T-cell (primary cell): ENCODE measurements at places on chromosomes 7 and 10. TPM values are rescaled to one million over a fixed set of nuclear protein-coding genes. Genes with fewer than 3 reads are reported as not detected.

DNA sequence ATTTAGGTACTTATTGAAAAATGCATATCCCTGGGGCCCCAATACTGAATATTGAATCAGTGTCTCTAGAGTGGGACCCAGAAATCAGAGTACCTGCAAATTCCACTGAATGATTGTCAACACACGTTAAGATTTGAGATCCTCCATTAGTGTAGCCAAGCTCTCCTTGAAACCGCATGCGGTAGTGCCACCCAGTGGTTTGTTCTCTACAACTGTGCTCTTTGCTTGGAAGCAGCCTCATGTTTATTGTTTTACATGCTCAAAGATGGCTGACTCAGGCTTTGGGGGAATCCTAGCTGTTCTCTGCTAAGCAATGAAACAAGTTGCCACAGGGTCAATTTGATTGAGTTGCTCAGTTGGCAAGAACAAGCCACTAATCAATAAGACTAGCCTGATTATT is 340.2 kb upstream of the CELF2 start:
- H3K27ac ChIP-seq, result no peak overlapping the region
- DNase-seq, result no peak
- H3K4me3 ChIP-seq, result no peak overlapping the region
- no peaks in the 10 kb centered on the region for H3K27me3 ChIP-seq
- H3K4me1 ChIP-seq, result no peaks in the 10 kb centered on the region
- H3K36me3 ChIP-seq, result no peaks in the 10 kb centered on the region

- peak overlapping the region; percentile 90 for H3K27ac ChIP-seq
- peaks cover 98% of the 10 kb centered on the region for H3K4me1 ChIP-seq
- DNase-seq, result no peak
- peaks cover 11% of the 10 kb centered on the region for H3K36me3 ChIP-seq
- peak overlapping the region; percentile 7 for H3K4me3 ChIP-seq
Measured at GRCh38 chr10:124696446-124697392, 47.5 kb downstream of the FAM53B start.

- H3K36me3 ChIP-seq, result no peaks in the 10 kb centered on the region
- peak overlapping the region; percentile 90 for H3K4me3 ChIP-seq
- H3K27ac ChIP-seq, result no peak overlapping the region
- peaks cover 12% of the 10 kb centered on the region for H3K4me1 ChIP-seq
Measured at GRCh38 chr7:16753932-16754855, 639 bp downstream of the TSPAN13 start.

GRCh38 chr10:124003871-124004662 is 89.3 kb downstream of the CHST15 start:
- H3K27ac ChIP-seq, result no peak overlapping the region
- H3K27me3 ChIP-seq, result peaks cover 24% of the 10 kb centered on the region
- no peak overlapping the region for H3K4me3 ChIP-seq
- no peaks in the 10 kb centered on the region for H3K36me3 ChIP-seq

DNA sequence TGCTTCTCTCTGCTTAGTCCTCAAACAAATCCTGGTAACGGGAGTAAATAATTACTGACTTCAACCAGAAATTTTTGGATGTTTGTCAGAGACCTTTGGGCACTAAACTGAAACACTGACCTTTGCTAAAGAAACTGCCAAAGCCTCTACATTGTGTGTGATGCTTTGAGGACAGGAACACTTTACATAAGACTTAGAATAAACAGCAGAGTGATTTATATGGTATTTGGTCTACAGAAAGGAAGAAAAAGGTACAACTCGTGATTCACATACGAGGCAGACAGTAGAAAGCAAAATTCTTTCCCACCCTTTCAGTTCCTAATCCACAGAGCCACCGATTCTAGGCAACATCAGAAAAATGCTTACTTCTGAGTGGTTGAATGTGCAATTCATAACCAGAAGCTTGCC is 59.8 kb downstream of the SLC16A12 start:
- no peaks in the 10 kb centered on the region for H3K27me3 ChIP-seq
- DNase-seq, result no peak
- H3K36me3 ChIP-seq, result no peaks in the 10 kb centered on the region

The RASSF4 gene
- total RNA-seq, result 1.7 TPM

The CDCA7L gene
- total RNA-seq, result 25.1 TPM

DNA sequence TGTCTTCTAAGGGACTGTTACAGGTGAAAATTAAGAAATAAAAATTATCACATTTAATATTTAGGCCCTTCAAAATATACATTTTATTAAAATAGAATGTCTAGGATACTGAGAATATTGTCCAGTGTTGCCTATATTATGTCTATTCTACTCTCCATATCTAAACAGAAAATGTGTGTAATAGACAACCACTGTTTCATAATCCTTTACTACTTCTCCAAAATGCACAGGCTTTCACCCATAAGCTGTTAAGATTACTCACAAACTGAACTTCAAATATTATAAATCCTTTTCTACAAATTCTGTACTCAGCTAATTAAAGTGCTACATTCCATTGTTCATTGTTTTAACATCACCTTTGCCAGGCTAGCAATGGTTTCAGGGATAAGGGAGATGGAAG is 56.7 kb upstream of the TFEC start:
- no peak overlapping the region for H3K4me3 ChIP-seq
- no peaks in the 10 kb centered on the region for H3K27me3 ChIP-seq
- no peaks in the 10 kb centered on the region for H3K36me3 ChIP-seq
- DNase-seq, result no peak

The ABCC2 gene
- 2.8 TPM for total RNA-seq

- DNase-seq, result no peak
- peaks cover 14% of the 10 kb centered on the region for H3K27me3 ChIP-seq
- no peaks in the 10 kb centered on the region for H3K36me3 ChIP-seq
- no peak overlapping the region for H3K4me3 ChIP-seq
- peak overlapping the region; percentile 57 for H3K27ac ChIP-seq
Measured at GRCh38 chr10:103747193-103747865, 108.0 kb downstream of the SH3PXD2A start.

DNA sequence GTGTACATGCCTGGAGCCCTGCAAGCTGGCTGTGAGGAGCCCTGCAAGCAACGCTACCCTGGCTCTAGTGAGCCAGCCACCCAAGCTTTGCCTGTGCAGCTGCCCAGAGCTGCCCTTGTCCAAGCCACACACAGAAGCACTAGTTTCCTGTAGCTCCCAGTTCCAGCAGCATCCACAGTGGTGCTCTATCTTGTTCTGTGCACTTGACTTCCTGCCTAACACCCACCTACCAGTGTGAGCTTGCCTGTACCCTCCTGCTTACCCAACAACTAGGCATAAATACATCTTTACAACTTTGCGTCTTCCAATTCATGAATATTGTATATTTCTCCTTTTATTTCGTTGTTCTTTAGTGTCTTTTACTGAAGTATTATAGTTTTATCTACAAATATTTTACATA is 32.2 kb upstream of the ZNF518A start:
- H3K4me3 ChIP-seq, result no peak overlapping the region
- no peak for DNase-seq
- no peaks in the 10 kb centered on the region for H3K4me1 ChIP-seq
- no peaks in the 10 kb centered on the region for H3K36me3 ChIP-seq

- H3K4me1 ChIP-seq, result peaks cover 12% of the 10 kb centered on the region
- H3K36me3 ChIP-seq, result no peaks in the 10 kb centered on the region
- peak within 1 kb of the TSS; percentile 64 for H3K4me3 ChIP-seq
Measured at GRCh38 chr10:49115015-49115795, at the start of gene VSTM4. VSTM4 (minus strand) TSS chr10:49115522; CDS start chr10:49115485, 37 bp downstream.

GRCh38 chr10:121134711-121135110 is 283.5 kb downstream of the WDR11 start:
- H3K4me1 ChIP-seq, result no peaks in the 10 kb centered on the region
- no peak for DNase-seq
- H3K4me3 ChIP-seq, result no peak overlapping the region
- H3K27ac ChIP-seq, result no peak overlapping the region
- no peaks in the 10 kb centered on the region for H3K36me3 ChIP-seq
- H3K27me3 ChIP-seq, result no peaks in the 10 kb centered on the region
